ENCODE measurements at places on chromosomes 13 and 19.

DNA sequence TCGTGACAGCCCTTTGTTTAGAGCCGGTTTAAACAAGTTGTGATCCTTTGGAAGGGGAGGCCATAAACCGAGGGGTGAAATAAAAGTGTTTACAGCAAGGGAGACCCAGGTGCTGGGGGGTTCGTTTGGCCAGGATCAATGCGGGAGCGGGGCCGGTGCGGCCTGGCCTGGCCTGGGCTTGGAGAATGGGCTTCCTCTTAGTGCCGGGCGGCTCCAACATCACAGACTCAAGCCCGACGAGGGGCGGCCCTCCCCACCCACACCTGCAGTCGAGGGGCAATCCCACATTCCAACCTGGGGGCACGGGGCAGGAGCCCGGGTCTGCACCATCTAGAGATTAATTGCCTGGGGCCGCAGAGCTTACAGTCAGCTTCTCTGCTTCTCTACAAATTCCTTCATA is 42.8 kb upstream of the GTF3A start:
- no peak for DNase-seq

GRCh38 chr13:114161644-114162532 is 17.2 kb upstream of the CFAP97D2 start:
- peak; percentile 51 for DNase-seq

DNA sequence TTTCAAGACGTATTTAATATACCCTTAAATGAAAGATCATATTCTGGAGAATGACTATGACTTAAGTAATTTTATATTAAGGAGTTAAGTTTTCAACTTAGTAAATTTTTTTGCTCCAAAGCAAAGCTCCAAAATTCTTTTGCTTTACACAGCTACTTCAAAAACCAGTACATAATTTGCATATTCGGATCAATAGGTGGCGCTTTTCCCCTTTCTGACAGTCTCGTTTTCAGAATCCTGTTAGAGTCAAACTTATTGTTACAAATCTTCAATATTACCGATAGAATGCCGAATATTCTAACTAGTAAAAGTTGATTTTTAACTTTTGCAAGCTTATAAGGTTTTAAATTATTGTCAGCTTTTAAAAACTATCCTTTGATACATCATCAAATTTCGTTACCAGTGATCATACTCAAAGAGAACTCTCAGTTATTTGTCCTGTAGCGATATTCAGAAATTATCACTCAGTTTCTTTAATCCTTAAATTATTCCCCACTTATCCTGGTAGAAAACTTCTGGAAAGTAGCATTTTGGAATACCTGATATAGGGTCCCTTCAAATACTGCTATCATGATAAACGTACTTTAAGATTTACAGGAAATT is 852.7 kb upstream of the KLHL1 start:
- no peak for DNase-seq

DNA sequence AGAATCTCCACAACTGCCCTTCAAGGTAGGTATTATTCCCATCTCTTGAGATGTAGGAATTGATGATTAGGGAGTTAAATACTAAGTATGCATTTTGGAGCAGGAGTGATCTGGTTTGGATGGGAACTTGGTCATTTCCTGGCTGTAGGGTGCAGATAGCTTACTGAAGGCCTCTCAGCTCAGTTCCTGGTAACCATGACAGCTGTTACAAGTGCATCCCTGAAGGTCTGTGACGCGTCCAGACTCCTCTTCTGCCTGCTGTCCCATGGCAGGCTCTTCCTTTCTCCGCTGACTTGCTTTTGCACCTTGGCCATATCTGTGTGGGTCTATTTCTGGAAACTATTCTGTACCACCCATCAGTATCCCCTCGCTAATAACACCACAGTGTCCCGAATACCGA is 387.8 kb downstream of the ZNF536 start:
- no peak for DNase-seq

DNA sequence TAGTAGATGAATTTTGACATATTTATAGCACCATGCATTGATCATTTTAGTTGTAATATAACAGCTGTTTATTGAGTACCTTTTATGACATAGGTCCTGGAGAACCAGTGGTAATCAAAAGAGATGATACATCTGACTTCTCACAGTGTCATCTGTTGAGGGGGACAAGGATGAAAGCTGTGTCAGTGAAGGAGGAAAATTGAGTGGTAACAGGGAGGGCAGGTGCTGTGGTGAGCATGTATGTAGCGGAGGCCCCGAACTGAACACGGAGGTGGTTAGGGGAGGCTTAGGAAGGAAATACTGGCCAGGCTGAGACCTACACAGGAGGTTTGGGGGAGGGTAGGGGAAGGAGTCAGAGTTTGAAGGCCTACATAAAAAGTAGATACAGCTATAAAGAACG is 199.7 kb downstream of the GGACT start:
- DNase-seq = no peak

DNA sequence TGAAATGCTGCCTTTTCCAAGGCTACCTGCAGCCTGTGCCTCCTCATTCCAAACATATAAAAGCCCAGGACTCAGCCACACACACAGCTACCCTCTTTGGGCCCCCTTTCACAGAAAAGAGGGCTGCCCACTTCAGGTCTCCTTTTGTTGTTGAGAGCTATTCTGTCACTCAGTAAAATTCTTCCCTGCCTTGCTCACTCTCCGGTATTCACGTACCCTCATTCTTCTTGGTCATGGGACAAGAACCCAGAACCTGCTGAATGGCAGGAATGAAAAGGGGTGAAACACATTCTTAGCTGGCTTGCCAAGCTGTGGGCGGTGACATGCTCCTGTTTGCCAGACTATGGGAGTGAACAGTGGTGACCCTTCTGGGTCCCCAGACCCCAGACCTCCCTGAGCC is 338.0 kb upstream of the ATXN8OS start:
- no peak for DNase-seq

DNA sequence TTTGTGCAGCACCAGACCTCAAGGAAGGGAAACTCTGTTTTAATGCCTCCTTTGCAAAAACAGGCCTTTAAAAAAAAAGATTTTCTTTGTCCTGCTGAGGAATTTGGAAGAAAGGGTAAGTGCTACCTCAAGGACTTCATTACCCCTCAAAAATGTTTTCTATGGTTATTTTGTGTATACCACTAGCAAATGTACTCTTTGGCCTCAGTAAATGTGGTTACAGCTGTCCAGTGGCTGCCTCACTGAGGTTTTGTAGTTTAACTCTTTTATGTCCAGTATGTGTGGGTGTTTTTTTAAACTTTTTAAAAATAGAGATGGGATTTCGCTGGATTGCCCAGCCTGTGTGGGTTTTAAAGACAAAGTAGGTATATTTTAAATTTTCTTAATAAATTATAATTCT is 42.2 kb upstream of the TSC22D1 start:
- DNase-seq = no peak

GRCh38 chr19:13044231-13044836 is 49.1 kb downstream of the NFIX start:
- DNase-seq = peak; percentile 71

DNA sequence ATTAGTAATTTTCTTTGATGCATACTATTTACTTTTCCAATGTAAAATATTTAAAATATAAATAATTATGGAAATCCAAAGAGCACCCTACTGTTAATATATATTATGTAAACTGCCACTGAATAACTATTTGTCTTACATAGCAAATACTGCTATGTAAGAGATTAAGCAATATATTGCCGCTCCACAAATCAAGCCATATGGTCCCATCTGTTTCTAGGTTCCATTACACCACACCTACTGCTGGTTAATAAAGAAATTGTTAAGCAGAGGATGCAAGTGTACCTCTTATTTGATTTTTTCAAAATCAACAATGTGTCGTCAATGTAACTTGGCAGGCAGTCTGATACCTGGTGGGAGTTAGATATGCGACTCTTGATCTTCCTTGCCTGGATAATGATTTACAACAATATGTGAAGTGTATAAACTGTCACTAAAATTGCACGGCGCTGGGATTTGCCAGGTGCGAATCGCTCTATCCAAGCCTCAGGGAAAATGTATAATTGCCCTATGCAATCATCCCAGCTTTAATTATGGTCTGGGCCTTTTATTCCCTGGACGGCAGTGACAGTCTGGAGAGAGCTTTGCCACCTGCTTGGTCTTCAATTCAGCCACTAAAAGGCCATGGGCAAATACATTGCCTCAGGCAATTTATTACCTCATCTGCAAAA is 16.0 kb downstream of the SMAD9 start:
- no peak for DNase-seq

DNA sequence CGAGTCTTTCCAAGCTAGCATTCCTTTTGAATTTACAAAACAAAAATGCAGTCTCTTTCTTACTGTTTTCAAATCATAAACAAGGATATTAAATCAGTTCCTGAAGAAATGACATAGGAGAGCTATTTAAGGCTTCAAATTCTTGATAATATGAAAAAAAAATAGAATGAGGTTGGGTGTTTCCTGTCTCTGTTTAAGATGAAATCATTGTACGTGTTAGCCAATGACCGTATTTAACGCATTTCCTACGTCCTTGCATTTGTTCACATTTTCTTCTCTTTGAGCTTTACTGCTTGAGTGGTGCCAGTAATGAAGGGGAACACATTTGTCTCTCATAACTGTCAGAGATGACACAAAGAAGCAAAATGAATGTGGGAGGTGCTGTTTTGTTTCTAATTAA is 821.3 kb downstream of the DIAPH3 start:
- DNase-seq = no peak

GRCh38 chr13:99310382-99311031 is 3.3 kb upstream of the GPR183 start:
- DNase-seq = no peak

DNA sequence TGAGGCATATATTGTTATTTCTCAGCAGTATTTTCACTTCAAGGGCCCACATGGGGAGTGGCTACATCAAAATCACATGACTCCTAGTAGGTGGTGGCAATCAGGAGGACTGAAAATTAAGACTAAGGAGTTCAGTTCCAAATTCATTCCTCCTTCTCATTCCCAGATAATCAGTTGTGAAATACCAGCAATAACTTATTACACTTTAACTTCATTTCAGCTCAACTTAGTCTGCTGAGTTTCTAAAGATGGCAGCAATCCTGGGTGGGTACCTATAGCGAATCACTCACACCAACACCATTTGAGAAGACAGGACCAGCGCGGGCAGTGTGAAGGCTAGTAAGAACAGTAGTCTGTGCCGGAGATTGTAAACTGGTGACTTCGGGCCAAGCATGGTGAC is 63.9 kb upstream of the SLC10A2 start:
- DNase-seq = no peak

- no peak for DNase-seq
Observed at GRCh38 chr13:25171517-25172302, at the start of gene AMER2. AMER2 (minus strand) TSS chr13:25172288; CDS start chr13:25171619, 669 bp downstream.

DNA sequence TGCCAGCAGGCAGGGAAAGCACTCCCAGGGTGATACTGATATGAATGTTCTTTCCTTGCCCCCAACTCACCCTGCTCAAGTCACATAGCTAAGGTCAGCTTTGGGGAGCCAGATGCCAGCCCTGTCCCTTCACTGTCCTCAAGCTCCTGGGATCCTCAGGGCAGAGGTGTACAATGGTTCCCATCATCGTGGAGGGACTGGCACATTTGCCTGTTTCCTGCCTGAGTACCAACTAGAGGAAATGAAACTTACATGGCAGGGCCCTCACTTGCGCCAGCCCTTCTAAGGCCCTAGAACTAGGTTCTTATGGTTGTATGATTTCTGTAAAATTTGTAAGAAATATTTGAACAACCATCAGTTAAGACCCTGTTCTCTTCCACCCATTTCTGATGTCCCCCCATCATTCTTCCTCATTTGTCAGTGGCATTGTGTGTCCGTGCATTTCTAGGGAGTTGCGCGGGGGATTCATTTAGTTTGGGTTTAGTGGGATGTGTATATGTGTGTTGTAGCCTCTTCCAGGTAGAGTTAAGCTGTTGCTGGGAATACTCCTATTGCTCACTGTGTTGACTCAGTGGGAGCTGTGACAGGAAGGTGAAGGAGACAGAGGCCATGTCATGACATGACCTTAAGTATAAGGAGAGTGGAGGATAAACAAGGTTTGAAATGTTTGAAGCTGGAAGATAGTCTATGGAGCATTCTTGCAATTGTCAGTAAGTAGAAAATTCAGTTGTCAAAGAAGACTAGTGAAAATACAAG is 41.3 kb upstream of the RCBTB2 start:
- DNase-seq = no peak

DNA sequence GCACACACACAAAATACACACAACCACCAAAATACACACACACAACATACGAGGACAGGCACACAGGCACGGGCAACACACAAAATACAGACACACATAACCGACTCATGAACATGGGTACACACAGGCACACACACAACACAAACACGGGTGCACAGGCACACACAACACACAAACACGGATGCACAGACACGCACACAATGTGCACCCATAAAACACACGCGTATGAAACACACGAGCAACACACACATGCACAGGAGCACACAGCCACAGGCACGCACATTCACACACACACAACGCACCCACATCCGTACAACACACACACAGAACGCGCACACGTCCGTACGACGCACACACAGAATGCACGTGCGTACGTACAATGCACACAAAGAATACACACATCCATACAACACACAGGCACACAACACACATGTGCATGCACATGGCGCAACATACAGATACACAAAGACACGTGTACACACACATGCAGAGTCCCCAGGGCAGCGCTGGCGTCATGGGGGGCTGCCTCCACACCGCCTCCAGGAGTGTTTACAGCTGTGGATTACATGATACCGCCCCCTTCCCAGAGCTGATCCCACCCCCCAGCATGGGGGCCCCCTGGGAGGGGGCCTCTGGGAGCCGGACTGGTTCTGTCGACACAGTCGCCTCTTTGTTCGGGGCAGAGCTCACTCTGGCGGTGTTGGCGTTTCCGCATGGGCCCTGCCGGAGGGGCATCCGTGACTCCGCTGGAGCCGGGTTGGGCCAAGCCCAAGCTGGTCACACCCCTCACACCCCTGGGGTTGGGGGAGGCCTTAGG is 2.9 kb downstream of the SBNO2 start:
- no peak for DNase-seq

Data from CD4-positive, alpha-beta T cell treated with Interleukin-15 for 1 hour (primary cell).